ENCODE measurements at places on chromosomes 12 and 14. TPM values are rescaled to one million over a fixed set of nuclear protein-coding genes. Genes with fewer than 3 reads are reported as not detected.

DNA sequence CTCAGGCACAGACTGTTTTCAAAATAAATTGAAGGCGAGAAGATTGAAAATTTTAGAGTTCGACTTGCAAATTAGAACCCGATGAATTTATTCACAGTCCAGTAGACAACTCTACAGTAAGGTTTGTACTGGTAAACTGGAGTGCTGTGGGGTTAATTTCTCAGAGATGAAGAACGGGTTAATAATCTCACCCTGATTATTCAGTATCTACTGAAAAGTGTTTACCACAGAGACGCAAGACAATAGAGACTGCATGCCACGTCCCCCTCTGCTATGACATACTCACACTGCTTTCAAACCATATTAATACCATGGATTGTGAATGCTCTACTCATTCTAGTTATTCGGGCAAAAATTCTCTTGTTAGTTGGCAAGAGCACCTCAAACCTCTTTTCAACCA is 36.1 kb downstream of the CFL2 start:
- no peak for DNase-seq

- no peak for DNase-seq
Measured at GRCh38 chr12:668090-668481, 4.8 kb upstream of the NINJ2 start.

DNA sequence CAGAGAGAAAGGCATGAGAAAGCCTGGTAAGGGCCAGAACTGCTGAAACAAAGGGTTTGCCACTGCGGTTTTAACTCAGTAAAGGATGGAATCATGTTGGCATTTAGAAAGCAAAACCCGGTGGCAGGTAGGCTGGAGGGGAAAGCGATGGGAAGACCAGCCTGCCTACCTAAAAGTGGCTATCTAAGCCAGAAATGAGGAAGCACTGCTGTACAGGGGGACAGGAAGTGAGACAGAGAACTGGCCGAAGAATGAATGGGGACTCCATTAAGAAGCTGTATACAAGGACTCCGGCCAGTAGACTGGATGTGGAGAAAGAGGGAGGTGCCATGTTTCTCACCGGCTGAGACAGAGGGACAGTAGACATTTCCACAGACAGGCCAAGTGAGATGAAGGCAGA is 48.2 kb downstream of the PPM1H start:
- no peak for DNase-seq

GRCh38 chr14:65237023-65237814 is 134.9 kb upstream of the MAX start:
- DNase-seq: no peak

GRCh38 chr12:83408146-83408545 is 721.4 kb downstream of the TMTC2 start:
- no peak for DNase-seq

- DNase-seq: no peak
Measured at GRCh38 chr14:65476273-65476941, 63.9 kb downstream of the FUT8 start.

DNA sequence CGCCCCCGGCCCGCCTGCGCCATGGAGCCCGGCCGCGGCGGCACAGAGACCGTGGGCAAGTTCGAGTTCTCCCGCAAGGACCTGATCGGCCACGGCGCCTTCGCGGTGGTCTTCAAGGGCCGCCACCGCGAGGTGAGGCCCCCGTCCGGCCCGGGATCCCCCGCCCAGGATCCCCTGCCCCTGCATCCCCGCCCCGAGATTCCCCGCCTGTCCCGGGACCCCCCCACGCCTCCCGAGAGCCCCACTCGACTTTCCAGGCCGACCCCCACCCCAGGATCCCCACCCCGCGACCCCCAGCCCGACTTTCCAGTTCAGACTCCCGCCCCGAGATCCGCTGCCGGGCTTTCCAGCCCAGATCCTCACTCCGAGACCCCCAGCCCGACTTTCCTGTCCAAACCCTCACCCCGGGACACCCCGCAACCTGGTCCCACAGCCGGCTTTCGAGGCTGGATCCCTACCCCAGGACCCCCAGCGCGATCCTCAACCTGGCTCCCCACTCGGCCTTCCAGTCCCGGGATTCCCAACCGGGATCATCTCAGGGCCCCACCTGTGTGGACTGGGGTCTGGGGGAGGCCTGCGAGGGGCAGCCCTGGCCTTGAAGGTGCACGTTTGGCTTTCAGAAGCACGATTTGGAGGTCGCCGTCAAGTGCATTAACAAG is 688 bp downstream of the ULK1 start:
- DNase-seq: no peak

DNA sequence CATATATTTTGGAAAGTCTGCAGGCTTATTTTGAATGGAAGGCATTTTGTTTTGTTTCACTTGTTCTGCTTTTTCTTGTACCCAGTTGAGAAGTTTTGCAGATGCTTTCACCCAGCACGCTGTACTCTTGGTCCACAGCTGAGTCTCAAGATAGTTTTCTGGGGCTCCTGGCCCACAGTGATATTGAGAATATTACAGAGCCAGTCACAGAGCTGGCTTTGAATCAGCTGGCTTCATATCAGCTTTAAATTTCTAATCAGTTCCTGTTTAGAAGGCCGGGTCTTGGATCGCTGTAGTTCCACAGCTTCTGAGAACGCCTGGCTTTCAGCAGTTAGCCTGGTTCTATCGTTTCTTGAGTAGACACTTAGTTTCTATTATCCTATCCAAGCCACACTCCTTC is 32.5 kb upstream of the PARP11 start:
- DNase-seq: no peak

DNA sequence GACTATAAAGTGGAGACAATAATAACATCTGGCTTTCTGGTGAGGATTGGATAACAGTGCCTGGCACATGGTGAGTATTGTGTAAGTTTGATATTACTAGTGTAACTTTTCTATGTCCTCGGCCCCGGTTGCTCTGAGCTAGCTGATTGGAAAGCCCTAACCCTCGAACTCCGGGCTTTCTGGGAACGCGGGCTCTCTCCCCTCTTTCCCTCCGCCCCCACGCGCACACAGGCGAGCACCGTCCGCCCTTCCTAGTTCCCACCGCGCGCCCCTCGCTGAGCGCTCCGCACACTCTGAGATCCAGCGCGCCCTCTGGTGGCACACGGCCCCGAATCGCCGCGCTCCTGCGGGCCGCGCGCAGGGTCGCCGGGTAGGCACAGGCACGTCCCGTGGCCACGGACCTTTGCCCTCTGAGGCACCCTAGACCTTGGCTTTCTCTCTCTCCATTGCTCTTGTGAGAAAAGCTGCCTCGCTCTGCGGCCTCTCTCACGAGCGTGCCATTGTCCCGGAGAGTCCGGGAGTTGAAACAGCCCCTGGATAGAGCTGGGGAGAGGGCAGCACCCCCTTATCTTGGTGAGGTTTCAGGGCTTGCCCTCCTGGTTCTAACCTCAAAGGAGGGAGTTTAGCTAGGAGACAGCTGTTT is 23.2 kb upstream of the ESRRB start:
- no peak for DNase-seq

DNA sequence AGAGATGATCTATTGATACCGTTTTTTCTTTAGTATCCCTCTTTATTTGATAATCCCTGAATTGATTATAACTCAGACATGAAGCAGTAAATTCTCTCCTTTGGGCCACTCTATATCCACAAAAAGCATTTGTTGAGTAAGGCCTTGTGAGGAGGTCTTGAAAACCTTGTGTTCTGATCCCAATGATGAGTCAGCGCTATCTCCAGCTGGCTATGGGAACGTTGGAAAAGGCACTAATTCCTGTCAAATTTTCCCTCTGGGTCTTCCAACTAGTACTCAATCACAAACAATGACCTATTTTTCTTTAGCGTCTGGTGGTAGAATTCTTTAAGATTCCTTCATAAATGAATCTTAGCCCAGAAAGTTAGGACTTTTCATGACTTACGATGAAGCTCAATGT is 168.4 kb upstream of the LRIG3 start:
- no peak for DNase-seq

DNA sequence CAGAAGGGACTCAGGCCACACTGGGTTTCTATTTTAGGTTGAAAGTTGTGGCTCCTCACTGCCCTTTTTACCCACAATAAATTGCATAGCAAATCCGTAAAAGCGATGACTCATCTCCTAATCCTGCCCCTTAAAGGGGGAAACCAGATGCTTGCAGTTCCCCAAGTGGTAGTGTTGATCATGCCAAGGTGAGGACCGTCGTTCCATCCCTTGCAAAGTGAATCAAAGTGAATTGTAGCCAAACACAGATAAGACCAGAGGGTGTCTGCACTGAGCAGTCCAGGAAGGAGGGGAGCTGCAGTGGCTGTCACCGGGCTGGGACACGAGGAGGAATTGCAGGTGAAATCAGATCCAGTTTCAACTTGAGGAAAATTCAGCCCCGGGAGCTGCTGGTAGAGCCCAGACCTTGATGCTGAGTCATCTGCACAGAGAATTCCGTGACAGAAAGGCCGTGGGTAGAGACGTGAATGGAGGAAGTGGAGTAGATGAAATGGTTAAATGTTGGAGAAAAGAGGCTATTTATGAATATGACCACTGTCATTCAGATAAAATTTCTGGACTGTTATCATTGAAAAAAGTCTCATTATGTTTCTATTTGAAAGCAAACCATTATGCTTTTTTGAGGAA is 44.2 kb upstream of the MMP17 start:
- no peak for DNase-seq

DNA sequence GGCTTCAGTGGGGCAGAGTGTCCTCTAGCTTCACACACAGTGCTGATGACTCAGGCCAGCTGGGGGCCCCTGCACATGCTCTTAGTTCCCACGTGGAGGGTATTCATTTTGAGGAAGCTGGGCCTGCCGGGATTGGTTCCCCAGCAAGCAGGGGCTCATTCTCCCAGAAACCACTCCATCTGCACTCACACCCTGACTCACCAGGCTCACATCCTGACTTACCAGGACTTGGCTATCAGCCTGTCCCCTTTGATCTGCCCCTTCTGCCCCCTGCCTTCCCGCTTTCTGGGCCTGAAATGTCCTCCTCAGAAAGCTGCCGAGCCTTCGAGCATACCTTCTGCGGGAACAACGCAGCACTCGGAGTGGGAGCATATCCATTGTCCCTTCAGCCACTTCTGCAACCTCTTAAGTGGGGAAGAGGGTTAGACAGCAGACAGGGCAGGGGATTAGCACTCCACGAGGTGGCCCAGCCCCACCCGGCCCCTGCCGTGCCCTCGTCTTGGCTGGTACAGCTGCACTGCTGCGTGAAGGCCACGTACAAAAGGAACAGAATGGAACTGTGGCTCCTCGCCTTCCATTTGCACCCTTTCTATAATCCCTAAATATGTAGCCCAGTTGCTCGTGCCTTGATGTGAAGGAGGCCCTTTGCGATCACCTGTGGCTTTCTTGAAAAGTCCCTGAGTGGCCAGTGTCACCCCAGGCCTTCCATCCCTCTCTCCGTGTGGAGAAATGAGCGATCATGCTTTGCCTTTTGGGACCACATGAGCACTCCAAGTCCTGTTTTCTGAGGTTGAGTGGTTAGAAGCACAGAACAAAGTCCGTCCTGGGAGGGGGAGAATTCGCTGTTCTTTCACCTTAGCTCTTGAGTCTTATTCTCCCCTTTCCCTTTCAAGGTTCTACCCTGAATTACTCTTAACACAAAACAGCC is 26.1 kb downstream of the TPCN1 start:
- DNase-seq: no peak

DNA sequence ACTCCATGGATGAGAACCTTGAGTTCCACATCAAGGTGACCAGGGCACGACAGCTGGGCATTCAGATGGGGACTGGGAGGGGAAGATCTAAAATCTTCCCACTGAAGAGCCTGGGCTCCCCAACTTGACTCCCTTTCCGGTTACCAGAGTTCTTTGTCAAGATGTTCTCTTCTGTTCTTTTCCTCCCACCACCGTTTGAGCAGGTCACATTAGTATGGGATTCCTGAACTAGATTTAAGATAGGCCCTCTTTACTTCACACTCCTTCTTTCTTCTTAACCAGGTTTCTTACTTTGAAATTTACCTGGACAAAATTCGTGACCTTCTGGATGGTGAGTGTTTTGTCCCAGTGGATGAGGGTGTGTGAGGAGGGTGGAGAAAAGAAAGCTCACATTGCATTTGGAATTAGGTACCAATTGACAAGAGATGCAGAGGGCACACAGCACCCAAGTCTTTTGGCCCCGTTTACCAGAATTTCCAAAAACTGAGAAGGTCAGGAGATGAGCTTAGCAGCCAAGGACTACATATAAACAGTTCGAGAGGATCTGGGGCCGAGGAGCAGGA is 14.4 kb downstream of the KIF5A start:
- no peak for DNase-seq

DNA sequence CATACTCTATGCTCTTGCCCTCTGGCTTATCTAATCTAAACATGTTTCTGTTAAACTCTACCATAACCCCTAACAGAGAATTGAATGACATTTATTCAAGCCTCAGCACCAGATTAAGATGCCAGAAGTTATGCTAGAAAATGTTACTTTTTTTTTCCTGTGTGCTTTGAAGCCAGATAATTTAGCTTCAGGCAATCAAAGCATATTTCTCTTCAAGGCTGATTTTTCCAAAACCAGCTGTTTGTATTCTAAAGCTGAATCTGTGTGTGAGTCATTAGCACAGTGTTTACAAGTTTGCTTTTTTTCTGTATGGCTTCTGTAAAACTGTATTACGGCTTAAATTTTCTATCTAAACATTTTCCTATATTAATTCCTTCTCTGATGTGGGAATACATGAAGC is 326.1 kb downstream of the FSCB start:
- DNase-seq: no peak

GRCh38 chr12:54590978-54591591 is 2.6 kb upstream of the PPP1R1A start:
- DNase-seq: no peak

DNA sequence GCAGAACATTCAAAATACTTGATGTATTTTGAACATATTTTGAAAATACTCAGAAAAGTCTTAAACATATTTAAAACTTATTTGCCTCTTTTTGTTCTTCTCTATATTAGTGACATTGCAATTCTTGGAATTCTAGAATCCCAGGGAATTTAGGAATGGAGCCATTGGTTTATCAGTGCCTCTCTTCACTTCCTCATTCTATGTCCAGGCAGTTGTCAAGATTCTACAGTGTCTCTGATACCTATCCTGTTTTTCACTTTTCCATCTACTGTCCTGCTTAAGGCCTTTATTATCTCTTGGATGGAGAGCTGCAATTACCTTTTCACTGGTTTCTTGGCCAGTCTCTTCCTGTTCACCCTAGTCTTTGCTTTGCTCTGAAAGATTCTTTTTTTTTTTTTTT is 144.6 kb downstream of the TTLL5 start:
- no peak for DNase-seq

GRCh38 chr14:106201376-106201775 is 675.0 kb downstream of the TMEM121 start:
- no peak for DNase-seq

The TEX52 gene
- not detected for total RNA-seq

The OAS1 gene
- 2.2 TPM for total RNA-seq

The SLC5A8 gene
- not detected for total RNA-seq

The CPSF2 gene
- total RNA-seq: 35.5 TPM

The C12orf42 gene
- not detected for total RNA-seq

The SPRYD4 gene
- 1.6 TPM for total RNA-seq

The KRT75 gene
- not detected for total RNA-seq

The C14orf39 gene
- total RNA-seq: 1.2 TPM

The CLEC4E gene
- total RNA-seq: 6.7 TPM

The HOXC9 gene
- 9.9 TPM for total RNA-seq

The EML5 gene
- 0.40 TPM for total RNA-seq

The FERMT2 gene
- total RNA-seq: 60.1 TPM

The BHLHE41 gene
- total RNA-seq: 1.3 TPM

Measured in epithelial cell of proximal tubule (primary cell).